ENCODE measurements at places on chromosomes 12 and 14.
A peak's percentile ranks its signal among the peaks of the same experiment; 100 is the strongest.

DNA sequence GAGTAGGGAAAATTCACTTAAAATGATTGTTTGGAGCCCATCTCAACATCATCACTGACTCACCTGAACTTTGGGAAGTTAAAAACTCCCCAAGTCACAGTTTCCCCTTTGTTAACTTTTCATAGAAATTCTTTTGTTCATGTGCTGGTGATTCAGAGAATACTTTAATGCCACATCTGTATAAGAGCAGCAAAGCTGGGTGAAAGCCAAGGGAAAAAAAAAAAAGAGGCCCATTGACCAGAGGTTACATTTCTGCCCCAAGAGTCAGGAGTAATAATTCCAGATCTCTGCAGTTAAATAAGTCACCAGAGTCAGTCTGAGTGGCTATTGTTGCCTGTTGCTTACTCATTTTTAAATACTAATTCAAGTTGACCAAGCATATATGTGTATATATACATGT, 136.4 kb upstream of the LGR5 start:
- no peak for DNase-seq

- DNase-seq: no peak
Observed at GRCh38 chr12:90010089-90010488, 301.5 kb upstream of the ATP2B1 start.

DNA sequence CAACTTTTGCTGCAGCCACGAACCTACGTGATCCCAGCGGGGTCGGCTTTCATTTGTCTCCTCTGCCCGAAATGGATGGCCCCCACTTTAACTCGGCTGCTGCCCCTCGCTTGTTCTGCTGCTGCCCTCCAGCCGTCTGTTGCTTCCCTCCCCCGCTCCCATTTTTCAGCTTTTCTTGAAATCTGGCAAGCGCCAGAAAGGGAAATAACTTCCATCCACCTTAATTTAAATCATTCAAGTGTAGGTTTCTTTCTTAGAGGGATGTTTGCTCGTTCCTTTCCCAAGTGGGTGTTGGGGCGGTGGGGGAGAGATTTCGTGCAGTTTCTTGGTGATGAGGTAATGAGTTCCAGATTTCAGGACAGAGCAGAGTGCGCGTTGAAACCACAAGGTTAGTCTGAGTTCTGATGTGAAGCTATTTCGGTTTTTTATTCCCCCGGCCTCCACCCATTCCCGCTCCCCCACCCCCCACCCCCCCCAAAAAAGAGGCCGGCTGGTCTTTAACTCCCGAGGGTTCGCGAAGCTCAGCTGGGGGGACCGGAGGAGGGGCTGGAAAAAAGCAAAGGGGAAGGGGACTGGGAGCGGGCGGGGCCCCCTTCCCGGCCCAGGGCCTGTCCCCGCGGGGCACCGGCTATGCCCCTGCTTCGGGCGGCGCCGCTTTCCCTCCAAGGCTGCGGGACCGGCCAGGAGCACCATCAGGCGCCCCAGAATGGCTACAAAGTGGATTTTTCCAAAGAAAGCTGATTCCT, 2.2 kb upstream of the ZFP36L1 start:
- peak; percentile 22 for DNase-seq

GRCh38 chr12:122946690-122947341, 19.4 kb downstream of the ABCB9 start:
- DNase-seq: peak; percentile 33

DNA sequence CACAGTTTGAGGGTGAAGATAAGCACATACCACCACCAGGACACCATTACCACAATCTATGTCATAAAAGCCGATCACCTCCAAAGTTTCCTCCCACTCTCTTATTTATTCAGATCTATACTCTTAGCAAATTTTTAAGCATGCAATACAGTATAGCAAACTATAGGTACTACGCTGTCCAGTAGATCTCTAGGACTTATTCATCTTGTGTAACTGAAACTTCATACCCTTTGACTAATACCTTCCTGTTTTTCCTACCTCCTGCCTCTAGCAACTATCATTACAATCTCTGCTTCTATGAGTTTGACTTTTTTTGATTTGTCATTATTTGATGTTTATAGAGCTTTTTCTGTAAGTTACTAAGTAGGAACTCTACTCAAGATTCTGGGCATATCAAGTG, 84.5 kb upstream of the MANSC4 start:
- DNase-seq: no peak

DNA sequence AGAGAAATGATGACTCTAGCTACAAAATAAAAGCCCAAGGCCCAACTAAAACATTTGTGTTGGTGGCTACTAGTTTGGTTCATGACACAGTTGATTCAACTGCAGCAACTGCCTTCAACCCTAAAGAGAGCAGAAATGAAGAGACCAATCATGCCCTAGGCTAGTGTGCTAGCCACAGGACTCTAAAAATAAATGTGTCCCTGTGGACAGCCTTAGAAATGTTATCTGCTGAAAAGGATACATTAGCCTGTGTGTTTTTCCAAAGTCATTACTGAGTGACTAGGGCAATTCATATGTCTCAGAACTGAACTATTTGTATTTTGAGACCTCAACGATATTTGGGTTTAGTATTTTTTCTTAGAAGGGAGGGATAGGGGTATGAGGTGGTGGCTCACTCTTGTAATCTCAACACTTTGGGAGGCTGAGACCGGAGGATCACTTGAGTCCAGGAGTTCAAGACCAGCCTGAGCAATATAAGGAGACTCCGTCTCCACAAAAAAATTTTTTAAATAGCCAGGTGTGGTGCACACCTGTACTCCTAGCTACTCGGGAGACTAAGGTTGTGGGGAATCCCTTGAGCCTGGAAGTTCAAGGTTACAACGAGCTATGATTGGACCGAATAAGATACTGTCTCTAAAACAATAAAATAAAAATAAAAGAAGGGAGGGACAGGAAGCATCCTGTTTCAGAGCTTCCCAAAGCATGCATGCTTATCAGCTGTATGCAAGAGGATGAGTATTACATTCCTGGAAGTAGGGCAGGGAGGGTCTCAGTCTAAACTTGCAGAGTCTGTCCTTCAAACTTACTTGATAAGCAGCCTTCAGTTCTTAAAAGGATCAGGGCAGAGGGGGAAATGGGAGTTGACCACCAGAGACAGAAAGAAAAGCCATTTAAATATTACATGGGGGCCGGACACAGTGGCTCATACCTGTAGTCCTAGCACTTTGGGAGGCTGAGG, 29.6 kb upstream of the NAP1L1 start:
- no peak for DNase-seq

GRCh38 chr14:72420749-72421474, 473.0 kb downstream of the DPF3 start:
- DNase-seq: peak; percentile 57

GRCh38 chr12:118357257-118358007, 15.3 kb downstream of the TAOK3 start:
- peak; percentile 66 for DNase-seq

DNA sequence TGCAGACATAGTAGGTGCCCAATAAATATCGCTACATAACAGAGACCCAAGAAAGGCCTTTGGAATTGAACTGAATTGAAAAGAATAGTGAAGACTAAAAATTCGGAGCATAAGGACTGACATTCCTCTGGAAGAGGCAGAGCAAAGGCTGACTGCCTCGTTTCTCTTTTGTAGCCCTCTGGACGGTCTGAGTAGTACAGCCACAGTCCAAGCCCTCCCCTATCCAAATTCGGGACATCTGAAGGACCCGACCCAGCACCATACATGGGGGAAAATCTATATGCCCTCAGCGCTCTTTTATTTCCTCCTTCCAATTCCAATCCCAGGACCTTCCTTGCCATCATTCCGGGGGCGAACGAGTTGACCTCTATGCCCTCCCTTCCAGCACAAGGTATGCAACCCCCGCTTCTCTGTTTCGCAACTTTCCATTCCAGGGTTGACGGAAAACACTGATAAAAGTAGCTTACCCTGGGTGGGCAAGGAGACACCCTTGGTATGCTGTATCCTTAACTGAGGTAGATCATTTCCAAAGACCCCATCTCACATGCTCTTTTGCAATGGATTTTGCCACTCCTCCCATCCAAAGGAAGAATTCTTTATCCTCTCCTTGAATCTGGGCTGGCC, 127.4 kb upstream of the MAP1LC3B2 start:
- DNase-seq: no peak

DNA sequence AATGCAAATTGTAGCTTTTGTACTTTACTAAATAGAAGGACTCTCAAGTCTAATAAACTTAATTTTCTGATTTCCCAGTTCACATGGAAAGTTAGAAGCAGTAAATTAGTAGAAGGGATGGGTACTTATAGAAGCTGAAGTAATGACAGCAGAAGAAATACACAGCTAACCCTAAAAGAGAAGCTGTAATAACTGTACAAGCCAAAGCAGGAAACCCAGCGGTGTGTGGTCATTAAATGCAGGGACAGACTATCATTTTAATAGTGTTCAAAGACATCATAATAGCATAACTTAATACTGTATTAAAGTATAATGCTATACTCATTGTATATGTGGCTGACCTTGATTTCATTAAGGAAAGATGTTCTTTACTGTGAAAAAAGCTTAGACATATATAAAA, 74.9 kb downstream of the PCNX1 start:
- DNase-seq: no peak
